ENCODE measurements at places on chromosomes 12 and 14. TPM values are rescaled to one million over a fixed set of nuclear protein-coding genes. Genes with fewer than 3 reads are reported as not detected.

The MOK gene
- 18.5 TPM for total RNA-seq

The TUNAR gene
- total RNA-seq: not detected

The ASB2 gene
- total RNA-seq: not detected

The HOXC6 gene
- total RNA-seq: not detected

The RPL10L gene
- total RNA-seq: not detected

The TSHR gene
- total RNA-seq: not detected

The ERP29 gene
- total RNA-seq: 94.0 TPM

The NRXN3 gene
- total RNA-seq: 0.24 TPM

The ZBTB39 gene
- total RNA-seq: 3.6 TPM

The RHOJ gene
- total RNA-seq: 9.7 TPM

The TRIAP1 gene
- total RNA-seq: 44.4 TPM

The NOS1 gene
- total RNA-seq: not detected

The GPX2 gene
- not detected for total RNA-seq

- no peak for DNase-seq
Observed at GRCh38 chr12:76855271-76855670, 23.5 kb downstream of the CSRP2 start.

GRCh38 chr14:65290830-65291229 lies 121.7 kb upstream of the FUT8 start:
- peak; percentile 80 for DNase-seq

- DNase-seq: peak; percentile 11
Observed at GRCh38 chr12:110353211-110353965, 50.1 kb downstream of the ANAPC7 start.

- no peak for DNase-seq
Observed at GRCh38 chr14:28294834-28295440, 471.6 kb upstream of the FOXG1 start.

GRCh38 chr14:41875116-41875515 lies 268.4 kb downstream of the LRFN5 start:
- DNase-seq: no peak

- no peak for DNase-seq
Observed at GRCh38 chr14:33510063-33510481, 440.8 kb downstream of the EGLN3 start.

- DNase-seq: peak; percentile 97
Observed at GRCh38 chr12:6533923-6534694, at the start of gene GAPDH. Gene GAPDH (plus strand): TSS chr12:6534517. CDS start chr12:6534833, 316 bp downstream.

DNA sequence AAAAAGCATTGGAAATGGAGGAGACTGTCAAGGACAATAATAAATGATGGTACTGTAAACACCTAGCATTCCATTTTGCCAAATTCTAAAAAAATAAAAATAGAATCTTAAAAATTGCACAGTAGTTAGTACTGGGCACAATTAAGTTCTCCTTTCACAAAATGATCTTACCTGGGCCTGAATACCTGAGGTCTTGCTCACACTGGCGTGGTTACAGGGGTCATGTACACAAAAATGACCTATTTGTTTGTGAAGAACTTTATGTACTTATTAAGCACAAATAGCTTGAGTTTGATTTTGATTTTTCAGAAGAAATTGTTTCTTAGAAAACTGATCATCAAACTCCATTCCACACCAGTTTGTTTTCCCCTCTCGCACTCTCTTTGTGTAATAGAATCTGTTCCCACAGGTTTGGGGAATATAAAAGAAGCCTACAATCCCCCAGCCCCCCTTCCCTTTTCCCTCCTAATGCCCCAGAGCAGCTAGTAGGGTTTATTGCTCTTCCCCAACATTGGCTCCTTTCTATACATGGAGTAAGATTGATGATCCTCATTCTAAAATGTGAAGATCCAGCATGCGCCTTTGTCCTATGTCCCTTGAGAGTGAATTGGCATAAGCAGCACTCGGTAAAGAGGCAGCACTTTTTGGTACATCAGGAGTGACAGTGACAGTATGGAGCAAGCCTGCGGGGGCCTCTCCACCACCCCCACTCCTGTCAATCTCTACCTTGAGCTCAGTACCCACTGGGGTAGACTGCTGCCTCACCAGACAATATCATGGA lies 204.3 kb downstream of the ASCL1 start:
- no peak for DNase-seq

DNA sequence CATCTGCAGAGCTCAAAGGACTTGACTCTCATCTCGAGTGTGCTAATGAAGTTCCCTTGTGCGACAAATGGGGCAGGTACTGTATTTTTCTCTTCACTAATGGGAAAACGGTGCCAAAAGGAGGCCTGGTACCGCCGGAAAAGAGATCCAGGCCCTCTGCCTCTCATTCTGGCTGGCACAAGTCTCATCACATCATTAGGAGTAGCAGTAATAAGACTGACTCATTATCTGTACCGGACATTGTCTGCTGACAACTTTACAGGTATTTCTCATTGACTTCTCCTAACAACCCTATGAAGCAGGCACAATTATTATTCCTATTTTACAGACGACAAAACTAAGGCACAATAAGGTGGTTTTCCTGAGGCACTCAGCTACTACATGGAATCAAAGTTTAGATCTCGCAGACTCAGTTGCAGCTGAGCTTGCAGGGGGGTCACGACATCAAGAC lies 668 bp downstream of the APPL2 start:
- DNase-seq: no peak

DNA sequence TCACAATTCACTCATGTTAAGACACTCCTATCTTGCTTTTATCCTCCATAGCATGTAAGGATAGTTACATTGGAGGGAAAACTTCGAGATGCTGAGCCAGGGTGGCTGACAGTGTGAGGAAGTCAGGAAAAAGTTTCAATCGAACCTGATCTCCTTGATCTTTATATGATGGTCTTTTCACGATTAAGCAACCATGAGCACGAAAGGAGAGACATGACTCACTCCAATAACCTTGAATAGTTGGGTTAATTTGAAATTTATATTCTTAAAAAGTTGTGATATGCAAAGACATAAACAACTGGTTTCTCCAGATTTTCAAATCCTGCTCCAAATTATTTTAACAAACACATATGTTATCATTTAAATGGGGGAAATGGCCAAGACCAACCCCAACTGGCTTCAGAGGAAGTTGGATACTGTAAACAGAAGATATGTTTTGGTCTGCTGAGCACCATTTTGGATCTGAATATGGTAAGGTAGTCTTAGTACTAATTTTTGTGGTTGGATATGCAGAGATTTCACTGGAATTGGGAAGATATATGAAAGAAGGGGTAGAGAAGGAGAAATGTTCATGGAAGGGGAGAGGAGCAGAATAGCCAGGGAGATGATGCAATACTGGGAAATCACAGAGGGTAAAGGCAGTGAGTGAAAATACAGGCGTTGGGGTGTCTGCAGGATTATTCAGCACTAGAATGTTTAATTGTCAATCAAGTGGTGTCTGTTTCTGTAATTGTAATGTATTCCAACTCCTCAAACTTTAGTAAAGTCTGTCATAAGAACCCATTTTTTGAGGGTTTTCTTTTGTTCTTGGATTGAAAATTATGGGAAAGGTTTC lies 185.2 kb upstream of the SLC38A2 start:
- peak; percentile 53 for DNase-seq

DNA sequence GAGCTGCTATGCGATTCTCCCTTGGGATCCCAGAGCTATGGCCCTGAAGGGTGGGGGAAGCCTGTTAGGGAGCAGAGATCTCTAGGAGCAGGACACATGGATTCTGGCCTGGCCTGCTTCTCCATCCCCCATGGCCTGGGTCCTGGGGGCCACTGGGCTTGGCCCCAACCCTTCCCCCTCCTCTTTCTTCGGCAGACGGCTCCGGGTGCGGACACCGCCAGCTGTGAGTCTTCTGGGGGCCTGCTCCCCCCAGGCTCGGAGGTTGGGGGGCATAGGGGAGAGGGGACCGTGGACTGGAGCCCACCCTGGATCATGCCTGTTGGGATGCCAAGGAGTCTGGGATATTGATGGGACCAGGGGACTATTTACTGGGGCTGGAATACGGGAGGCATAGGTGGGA lies 9.0 kb downstream of the PRPF40B start:
- no peak for DNase-seq

- peak; percentile 78 for DNase-seq
Observed at GRCh38 chr12:115597157-115597712, 680.3 kb downstream of the MED13L start.

GRCh38 chr14:71466946-71467345 lies 465.3 kb upstream of the RGS6 start:
- DNase-seq: peak; percentile 28

DNA sequence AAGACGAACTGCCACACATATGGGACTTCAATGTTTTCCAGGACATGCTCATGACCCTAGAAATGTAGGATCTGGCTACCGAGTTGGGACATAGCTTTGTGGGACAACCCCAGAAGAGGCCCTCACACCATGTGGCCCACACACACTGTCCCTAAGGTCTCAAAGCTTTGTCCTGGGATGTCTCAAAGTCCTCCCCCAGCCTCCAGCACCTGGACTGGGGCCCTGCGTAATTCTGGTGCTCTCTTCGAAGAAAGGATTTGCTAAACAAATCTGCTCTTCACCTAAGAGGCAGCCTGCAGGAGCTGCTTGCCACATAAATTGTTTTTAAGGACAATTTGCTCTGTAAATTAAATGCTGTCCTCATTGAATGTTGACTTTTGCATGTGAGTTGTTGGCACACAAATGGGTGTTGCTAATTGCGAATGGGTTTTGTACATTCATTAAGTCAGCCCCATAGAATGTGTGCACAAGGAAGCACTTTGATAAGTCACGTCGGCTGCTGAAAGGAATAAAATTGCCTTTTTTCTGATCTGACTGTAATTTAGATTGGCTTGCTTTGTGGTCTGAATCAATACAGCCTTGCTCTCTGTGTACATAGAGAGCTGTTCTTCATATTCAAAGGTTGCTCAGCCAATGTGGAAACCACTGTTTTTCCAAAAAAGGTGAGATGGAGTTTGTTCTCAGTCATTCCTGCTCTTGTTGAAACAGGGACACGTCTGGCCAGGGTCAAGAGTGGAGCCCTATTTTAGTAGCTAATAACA lies 161.6 kb upstream of the PWP1 start:
- DNase-seq: no peak

DNA sequence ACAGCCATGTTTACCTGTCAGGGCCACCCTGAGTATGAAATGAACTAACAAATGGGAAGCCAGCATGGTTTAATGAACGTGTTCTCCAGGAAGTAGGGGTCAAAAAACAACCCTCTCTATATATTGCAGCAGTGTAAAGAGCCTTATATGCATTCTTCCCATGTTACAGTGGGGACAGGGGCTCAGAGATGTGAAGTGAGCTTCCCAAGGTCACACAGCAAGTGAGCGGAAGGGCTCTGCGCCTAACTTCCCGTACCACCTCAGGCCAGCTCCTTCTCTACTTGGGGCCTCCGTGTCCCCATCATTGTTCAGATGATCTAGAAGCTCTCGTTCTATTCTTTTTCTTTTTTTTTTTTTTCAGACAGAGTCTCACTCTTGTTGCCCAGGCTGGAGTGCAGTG lies 105.1 kb upstream of the MAP1LC3B2 start:
- no peak for DNase-seq

DNA sequence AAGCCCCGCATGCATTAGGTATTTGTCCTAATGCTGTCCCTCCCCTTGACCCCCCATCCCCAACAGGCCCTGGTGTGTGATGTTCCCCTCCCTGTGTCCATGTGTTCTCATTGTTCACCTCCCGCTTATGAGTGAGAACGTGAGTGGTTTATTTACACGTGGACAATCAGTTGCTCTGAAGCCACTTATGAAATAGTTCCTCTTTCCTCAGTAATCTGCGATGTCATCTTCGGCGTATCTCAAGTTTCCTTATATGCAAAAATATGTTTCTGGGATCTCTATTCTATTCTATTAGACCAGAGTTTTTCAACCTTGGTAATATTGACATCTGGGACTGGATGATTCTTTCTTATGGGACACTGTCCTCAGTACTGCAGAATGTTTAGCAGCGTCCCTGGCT lies 56.0 kb upstream of the DCD start:
- DNase-seq: no peak

- no peak for DNase-seq
Observed at GRCh38 chr12:42234970-42235369, 3.1 kb downstream of the YAF2 start.

DNA sequence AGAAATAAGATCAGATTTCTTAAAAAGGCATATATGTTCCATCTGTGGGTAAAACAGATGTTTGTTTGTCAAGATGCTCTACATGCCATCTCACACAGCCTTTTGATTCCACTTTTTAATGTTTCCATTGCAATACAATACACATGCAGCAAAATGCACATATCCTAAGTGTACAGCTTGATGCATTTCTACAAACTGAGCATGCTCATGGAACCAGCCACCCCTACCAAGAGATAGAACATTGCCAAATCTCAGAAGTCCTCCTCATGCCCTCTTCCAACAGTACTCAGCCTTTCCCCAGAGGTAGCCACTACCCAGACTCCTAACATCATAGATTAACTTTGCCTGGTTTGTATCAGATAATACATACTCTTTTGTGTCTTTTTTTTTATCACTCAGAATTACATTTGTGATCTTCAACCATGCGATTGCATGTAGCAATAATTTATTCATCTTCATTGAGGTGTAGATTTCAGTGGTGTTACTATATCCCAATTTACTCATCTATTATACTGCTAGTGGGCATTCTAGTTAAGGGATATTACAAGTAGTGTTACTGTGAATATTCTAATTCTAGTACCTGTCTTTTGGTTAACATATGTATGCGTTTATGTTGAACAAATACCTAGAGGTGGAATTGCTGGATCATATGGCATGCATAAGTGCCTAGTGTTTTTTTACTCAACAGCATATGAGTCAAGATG lies 3.3 kb downstream of the GPR65 start:
- no peak for DNase-seq

GRCh38 chr14:102590667-102591099 lies 1.8 kb upstream of the RCOR1 start:
- no peak for DNase-seq

DNA sequence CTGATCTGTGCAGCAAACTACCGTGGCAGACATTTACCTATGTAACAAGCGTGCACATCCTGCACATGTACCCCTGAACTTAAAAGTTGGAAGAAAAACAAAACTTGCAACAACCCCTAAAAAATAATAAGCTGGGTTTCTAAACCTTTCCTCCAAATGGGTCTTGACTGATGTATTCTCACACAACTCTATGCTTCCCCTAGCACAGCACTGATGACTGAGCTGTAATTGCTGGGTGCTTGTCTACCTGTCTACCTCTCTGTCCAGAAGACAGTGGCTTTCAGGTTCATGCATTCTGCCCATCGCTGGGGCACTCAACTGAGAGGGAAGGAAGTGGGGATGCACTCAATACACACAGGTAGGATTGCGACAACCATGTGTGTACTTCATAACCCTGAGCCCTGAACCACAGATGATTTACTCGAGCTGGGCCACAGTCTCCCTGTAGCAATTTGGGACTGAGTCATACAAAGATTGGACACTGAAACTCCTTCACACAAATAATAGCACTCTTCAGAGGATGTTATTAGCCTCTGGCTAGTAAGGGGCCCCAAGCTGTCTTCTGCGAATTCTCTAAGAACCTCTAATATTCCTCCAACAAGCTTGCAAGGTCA lies 44.8 kb upstream of the TMPO start:
- DNase-seq: no peak

- no peak for DNase-seq
Observed at GRCh38 chr12:109842021-109842420, 8.8 kb upstream of the TRPV4 start.

DNA sequence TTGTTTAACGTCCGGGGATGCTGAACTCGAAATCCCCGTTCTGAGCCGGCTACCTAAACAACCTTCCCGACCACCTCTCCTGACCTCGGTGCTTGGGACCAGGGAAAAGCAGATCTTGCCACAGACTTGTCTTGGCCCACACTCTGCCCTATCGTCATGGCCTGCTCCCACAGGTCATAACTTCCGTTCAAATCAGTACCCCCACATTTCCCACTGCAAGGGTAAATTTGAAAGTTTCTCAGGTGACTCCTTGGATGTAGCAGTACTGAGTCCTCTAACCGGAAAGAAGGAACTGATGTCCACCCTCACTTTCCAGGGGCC lies 612 bp upstream of the RBM23 start:
- no peak for DNase-seq

GRCh38 chr14:91911474-91912032 lies 35.9 kb downstream of the FBLN5 start:
- DNase-seq: no peak

Measured in HFFc6 (cell line).